ENCODE measurements at places on chromosomes 12 and 14.

GRCh38 chr14:105080161-105080560 lies 14.9 kb upstream of the GPR132 start:
- no peak for DNase-seq

DNA sequence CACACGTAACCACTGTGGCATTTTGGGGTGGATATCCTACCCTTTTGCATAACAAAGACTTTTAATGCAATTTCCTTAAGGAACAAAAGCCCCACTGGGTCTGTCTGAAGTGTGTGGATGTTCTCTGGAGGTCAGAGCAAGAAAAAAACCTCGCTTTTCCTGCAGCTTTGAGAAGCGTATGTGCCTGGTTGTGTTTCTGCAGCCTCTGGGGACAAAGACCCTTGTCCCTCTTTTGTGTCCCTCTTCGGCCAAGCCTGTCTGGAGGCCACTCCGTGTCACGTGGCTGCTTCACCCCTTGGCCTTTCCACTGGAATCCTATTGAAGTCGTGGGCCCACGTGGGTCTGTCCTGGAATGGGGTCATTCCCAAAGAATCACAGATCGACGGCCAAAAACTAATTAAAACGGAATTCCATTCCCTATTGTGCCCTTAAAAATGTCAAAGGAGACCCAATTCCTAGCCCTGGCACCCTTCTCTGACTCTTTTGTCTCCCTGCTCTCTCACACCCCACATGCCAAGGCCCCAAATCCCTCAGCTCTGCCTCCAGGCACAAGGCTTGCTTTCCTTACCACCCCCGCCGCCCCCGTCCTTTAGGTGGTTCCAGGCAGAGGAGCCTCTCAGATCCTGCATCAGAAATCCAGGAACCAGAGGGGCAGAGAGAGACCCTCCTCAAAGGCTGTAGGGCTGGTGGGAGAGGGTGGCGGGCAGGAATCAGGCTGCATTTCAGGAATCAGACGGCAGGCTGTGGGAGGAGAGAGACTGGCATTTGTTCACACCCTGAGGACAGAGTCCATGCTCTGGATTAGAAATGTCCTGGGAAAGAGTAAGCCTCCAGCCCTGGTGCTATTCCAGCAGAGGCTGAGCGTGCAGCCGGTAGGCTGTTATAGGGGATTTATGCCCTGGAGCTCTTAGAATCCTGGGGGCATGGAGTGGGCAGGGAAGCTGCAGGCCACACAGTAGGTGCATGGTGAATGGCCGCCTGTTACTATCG lies 12.6 kb upstream of the CYP46A1 start:
- no peak for DNase-seq

- no peak for DNase-seq
Observed at GRCh38 chr12:81337886-81338285, 260.0 kb downstream of the ACSS3 start.

DNA sequence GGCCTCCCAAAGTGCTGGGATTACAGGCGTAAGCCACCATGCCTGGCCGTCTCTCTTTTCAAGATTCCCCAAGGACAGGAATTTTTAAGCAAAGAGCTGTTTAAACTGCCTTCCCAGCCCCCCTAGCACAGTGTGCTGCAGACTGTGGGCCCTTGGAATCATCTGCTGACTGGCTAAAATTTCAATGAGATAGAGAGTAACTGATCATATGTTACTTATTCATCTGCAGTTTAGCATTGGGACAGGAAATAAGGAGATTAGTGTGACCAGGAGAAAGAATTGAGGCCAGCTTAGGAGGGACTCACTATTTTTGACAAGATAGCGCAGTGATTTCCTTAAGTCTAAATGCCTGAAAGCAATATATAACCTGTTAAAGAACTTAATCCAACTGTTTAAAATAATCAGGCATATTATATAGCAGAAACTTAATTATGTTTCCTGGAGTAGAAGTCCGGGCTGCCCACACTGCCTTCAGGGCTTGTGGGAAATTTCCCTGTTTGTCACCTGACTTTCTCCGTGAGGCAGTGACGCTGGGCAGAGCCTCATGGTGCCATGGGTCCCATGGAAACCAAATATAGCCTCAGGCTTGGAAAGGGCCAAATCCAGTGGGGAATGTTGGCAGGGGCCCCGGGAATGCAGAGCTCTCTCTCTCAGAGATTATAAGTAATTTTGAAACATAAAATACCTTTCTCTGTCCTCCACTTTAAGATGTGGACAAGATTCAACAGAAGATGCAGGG lies 22.8 kb upstream of the CEBPE start:
- no peak for DNase-seq

GRCh38 chr12:109131154-109132050 lies 15.0 kb downstream of the ACACB start:
- DNase-seq: no peak

DNA sequence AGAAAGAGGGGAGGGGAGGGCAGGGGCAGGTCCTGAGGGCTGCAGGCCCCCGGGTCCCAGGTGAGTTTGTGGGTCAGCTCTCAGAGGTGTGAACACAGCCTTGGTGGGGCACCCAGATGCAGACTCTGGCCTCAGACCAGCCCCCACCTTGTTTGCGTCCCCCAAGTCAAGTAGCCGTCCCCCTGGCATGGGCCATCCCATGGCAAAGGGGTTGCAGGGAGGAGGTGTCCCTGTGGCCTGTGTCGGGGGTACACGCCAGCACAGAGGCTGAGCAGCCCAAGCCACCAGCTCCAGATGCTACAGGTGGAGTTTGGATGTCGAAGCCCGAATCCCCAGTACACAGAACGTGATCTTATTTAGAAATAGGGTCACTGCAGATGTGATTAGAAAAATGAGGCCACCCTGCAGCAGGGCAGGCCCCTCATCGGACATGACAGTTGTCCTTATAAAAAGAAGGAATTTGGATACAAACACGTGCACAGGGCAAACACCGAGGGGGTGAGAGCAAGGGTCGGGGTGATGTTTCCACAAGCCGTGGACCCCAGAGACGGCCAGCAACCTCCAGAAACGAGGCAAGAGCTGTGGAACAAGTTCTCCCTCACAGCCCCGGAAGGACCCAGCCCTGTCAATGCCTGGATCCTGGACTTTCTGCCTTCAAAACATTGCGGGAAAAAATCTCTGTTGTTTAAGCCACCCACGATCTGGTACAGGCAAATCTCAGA lies 141.2 kb upstream of the C14orf180 start:
- no peak for DNase-seq

- DNase-seq: no peak
Observed at GRCh38 chr14:49766839-49767238, 1.1 kb upstream of the KLHDC2 start.
